Suprapubic skin (tissue), 4 donors: ENCODE measurements at places on chromosomes 4 and X.

- DNase-seq = no peak
Measured at GRCh38 chr4:122876456-122876855, 45.9 kb downstream of the NUDT6 start.

DNA sequence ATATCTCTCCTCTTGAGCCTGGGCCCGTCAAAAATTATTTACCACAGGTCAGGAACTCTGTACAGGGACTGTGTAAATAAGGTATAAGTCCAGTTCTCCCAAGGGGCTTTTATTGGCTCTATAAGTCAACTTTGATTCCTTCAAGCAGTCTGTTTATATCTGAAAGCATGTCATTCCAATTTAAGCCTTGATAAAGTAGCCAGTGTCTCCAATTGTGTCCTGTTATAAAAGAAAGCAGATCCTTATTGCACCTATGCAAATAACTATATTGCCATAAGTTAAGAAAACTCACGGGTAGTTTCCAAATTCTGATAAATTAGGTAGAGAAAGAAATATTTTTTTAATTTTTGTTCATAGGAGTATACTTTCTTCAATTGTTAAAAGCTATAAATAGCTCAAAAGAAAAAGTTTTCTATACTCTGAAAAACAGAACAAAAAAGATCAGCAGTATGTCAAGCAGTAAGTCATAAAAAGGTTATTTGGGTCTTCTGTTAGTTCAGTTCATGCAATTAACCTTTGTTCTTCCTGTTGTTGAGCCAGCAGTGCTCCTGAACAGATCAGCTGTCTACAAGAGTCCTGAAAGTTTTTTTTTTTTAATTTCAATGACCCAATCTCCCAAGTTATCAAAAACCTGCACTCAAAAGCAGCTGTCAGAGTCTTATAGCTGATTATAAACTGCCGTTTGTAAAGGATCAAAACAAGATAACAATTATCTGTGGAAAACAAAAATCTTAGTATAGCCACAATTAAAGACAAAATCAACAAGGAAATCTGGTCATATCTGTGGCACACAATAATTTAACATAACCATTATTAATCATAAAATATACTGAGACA is 178.4 kb upstream of the GALNT7 start:
- DNase-seq = no peak

GRCh38 chr4:78360466-78360865 is 191.1 kb upstream of the ANXA3 start:
- no peak for DNase-seq

- no peak for DNase-seq
Measured at GRCh38 chr4:61202638-61203435, 2.7 kb downstream of the ADGRL3 start.

GRCh38 chrX:8242431-8243020 is 71.5 kb upstream of the VCX2 start:
- DNase-seq = no peak

DNA sequence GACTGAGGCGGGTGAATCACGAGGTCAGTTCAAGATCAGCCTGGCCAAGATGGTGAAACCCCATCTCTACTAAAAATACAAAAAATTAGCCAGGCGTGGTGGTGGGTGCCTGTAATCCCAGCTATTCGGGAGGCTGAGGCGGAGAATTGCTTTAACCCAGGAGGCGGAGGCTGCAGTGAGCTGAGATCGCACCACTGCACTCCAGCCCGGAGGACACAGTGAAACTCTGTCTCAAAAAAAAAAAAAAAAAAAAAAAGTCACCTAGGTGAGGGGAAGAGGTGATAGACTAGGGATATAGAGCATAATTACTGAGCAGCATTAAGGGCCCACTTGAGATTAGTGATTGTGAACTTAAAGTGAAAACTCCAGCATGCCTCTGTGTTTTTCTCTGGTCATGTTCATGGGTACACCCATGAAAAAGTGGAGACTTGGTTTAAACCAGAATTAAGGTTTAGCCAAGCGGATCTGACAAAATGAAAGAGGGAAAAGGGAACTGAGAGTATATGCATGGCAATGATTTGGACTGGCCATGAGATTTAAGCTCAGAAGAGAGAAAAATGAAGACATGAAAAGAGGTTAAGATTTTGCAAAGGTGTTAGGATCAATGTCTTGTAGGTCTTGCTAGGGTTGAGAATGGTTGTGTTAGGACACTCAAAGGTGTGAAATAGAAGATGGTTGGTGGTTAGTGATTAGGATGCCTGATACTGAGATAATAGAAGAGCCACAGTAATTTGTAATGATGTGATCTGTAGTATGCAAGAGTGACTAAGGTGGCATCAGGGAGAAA is 105.0 kb downstream of the RAB28 start:
- DNase-seq = no peak

DNA sequence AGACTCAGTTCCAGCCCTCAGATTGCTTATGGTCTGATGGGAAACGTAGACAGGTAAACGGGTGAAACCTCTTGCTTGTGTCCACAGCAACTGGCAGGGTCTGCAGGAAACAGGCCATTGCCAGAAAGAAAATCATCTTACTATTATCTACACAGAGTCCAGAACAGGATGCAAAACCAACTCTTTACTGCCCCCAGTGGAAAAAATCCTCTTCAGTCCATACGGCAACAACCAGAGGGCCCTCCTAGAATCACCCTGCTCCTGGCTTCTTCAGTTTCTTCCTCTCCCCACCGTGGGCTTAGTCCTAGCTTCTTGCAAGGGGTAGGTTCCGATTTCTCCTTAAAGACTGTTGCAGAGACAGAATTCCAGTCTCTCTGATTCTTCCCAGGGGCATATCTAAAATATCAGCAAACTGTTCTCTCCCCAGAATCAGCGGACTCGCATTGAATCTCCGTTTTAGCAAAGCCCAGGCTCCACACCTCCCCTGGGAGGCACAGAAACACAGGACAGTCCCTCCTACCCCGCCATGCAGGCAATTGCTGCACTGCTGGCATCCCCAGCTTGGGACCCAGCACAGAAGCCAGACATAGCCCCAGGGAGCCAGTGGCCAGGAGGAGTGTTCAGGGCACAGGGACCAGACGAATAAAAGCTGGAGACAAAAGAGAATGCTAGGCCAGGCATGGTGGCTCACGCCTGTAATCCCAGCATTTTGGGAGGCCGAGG is 41.0 kb upstream of the SH3RF1 start:
- no peak for DNase-seq

- no peak for DNase-seq
Measured at GRCh38 chr4:89316931-89317366, 9.3 kb upstream of the GPRIN3 start.

GRCh38 chrX:30992381-30992904 is 79.4 kb downstream of the FTHL17 start:
- DNase-seq = no peak

GRCh38 chr4:189200353-189200752 is 740.3 kb upstream of the FRG1 start:
- DNase-seq = no peak

GRCh38 chr4:93461541-93461940 is 367.0 kb upstream of the ATOH1 start:
- no peak for DNase-seq

- DNase-seq = no peak
Measured at GRCh38 chrX:20515841-20516461, 249.2 kb upstream of the RPS6KA3 start.

- no peak for DNase-seq
Measured at GRCh38 chrX:16586377-16587112, 63.4 kb upstream of the S100G start.

- DNase-seq = no peak
Measured at GRCh38 chr4:152709675-152710438, 30.1 kb upstream of the TMEM154 start.

DNA sequence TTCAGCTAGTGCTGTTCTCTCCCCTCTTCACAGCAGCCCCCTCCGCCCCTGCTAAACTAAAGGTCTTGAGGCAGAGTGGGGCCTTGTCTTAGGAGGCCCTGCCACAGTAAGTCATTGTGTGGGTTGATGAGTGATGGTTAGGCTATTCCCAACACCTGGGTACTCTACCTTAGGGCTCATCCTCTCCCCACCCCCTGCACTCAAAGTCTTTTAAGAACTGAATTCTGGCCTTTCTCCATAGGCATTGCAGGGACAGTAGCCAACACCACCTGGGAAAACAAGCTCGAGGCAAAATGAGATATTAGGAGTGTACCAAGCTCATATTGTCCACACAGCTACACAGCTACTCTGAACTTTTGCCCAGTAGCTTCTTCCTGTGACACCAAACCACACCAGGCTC is 42.5 kb downstream of the RAB40AL start:
- DNase-seq = no peak

DNA sequence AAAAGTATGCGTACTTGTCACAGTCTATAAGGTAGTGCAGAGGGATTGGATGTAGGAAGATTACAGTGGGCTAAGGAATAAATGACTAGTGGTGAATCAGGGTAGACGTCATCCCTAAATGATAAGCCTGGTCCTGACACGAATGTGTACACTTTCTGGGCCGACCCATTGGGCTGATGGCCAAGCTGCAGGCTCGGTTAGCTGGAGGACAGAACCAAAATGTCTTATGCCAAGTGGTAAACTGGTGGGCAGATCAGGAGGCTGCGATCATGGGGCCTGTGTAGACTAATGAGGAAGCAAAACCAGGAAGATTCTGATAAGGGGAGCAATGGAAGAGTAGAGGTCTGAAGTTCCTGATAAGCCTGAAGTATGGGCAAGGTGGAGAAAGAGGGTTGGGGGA is 272.8 kb upstream of the GATB start:
- DNase-seq = no peak

DNA sequence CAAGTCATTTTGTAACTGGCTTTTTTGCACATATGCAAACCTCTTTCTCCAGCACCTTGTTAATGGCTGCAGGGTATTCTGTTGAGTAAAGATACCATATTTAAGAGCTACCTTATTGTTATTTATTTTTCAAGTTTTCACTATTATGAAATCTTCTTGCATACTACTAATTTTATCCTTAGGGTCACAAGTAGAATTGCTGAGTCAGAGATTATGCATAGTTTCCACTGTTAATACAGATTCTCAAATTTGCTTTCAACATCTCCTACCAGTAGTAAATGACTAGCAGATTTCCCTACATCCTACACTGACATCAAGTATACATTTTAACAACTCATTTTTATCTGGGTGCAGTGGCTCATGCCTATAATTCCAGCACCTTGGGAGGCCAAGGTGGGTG is 112.6 kb downstream of the RELL1 start:
- no peak for DNase-seq

DNA sequence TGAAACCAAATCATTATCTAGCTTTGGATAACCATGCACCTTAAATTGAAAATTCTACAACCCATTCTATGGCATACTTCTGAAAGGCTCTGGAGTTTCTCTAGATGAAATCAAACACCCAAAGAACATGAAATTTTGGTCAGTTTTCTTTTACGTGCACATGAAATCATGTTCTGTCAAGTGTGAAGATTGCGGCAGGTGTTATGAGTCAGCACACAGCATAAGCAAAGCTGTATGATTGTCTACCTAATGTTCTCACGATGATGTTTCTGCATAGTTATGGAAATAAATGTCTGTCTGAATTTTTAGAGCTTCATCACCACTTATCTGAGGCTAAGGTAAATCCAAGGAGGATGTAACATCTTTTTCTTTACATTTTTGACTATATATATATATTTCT is 495.3 kb downstream of the IL1RAPL1 start:
- no peak for DNase-seq
